Suppressor macrophage (primary cell): ENCODE measurements at places on chromosomes 2 and 18.

GRCh38 chr18:77084688-77085035 is 47.9 kb downstream of the MBP start:
- DNase-seq = no peak

- DNase-seq = no peak
Observed at GRCh38 chr2:96775160-96775559, 14.5 kb downstream of the CNNM4 start.

GRCh38 chr2:148292431-148292830 is 271.5 kb downstream of the MBD5 start:
- DNase-seq = peak; percentile 30

GRCh38 chr18:6039055-6039454 is 143.7 kb upstream of the TMEM200C start:
- no peak for DNase-seq

DNA sequence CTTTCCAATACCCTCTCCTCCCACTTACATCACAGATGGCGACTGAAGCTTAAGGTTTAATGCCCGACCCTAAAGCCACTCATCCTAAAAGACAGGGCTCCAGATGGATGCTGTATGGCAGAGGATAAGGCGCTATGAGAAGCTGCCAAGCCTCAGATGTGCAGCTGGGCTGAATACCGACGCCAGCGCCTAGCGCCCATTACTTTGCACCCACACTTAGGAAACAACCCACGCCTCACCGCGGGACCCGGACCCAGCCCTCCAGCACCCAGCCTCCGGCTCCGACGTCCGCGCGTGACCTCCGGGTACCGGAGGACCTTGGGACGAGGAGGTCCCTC is 335 bp downstream of the TRAK2 start:
- DNase-seq = no peak
